Activated effector memory CD4-positive, alpha-beta T cell treated with Interleukin-2 at 50 U/mL for 16 hours (primary cell): ENCODE measurements at places on chromosomes 3 and 15.

DNA sequence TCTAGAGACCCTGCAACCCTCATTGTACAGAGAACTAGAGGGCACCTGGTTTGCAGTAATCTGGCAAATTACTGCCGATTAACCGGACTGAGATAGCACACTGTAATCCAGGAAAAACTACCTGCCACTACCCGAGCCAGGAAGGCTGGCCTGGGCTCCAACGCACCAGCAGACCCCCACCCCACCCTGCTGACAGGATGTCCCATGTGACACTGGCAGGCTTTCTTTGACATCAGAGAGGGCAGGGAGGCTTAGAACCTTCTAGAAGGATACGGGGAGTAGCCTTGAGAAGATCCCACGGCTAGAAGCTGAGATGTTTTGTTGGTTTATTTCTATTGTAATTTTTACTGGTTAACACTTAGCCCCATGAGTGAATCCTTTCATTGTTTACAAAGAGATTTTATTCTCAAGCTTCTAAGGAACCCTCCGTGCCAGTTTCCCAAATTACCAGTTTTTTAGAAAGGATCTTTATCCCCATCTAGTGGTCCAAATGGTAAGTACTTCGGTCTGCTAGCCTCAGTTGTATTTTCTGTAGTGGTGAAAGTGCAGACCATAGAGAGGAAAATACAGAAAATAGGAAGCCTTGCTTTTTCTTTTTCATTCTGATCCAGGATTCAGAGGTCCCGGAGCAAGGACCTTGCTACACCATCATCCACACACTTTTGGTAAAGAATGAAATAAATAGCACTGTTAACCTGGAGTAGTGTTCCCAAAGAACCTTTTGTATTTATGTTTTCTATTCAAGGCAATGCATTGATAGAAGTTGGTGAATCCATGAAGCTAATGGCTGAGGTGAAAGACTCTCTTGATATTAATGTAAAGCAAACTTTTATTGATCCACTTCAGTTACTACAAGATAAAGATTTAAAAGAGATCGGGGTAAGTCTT lies 81.9 kb upstream of the ADAMTSL3 start:
- no peak for DNase-seq

GRCh38 chr15:68197661-68198437 lies 7.3 kb downstream of the CALML4 start:
- no peak for DNase-seq

GRCh38 chr3:66898155-66898554 lies 100.0 kb upstream of the KBTBD8 start:
- no peak for DNase-seq

DNA sequence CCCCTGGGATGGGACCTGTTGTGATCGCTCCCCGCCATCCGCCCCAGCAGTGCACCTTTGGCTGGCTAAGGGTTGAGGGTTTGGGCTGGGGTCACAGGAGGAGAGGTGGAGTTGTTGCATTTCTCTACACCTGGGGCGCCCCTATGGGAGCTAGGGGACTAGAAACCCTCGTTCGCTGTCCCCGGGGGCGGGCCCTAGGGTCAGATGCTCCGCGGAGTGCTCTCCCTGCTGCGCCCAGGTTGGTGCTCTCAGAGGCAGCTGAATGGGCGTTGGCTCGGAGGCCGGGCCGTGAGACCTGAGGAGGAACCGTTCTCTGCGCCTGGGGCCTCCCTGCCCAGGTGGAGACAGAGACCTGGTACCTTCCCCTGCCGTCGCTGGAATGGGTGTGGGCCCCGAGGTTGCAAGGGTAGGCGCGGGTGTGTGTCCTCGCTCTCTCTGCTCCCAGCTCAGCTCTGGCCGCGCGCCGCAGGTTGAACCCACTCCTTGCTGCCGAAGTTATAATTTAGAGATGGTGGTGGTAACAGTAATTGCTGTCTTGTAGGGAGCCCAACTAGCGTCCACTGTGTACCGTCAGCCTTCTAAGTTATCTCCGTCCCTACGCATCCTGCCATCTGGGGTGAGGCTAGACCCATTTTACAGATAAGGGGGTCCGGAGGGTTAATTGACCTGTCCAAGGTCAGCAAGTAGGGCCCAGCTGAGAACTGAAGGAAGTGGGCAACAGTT lies 965 bp downstream of the FLNB start:
- DNase-seq: peak; percentile 18

DNA sequence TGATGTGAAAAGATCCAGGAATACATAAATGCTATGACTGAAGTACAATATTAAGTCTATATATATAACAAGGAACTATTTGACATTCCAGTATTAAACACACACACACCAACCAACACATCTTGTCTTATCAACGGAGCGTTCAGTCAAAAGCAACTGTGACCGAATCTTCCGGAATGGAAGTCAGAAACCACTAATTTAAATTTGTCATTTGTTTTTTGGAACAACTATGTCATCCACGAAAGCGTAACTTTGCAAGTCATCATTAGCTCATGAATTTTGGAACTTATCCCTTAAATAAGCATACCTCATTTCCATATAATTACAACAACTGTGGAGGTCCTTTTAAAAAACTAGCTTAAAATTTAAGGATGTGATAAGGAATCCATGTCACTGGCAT lies 5.0 kb downstream of the ZNF385D start:
- DNase-seq: no peak

DNA sequence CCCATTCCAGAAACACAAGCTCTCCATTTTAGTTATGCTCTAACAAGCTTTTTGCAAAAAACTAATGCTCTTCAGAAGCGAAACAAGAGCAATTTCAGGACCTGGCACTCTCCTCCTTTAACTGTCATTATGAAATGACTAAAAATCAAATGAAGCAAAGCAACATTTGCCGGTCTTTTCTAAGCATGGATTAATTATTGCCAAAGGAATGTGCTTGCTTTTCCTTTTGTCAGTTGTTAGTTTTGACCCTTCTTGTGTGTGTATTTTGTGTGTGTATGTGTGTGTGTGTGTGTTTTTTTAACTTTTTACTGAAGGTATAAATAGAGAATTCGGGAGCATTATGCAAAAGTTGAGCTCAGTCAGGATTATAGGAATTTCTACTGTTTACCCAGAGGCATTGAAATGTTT lies 509.1 kb downstream of the TUSC7 start:
- DNase-seq: no peak

- DNase-seq: no peak
These were observed 248.9 kb downstream of the ZMAT3 start for GRCh38 chr3:178822722-178823121.

DNA sequence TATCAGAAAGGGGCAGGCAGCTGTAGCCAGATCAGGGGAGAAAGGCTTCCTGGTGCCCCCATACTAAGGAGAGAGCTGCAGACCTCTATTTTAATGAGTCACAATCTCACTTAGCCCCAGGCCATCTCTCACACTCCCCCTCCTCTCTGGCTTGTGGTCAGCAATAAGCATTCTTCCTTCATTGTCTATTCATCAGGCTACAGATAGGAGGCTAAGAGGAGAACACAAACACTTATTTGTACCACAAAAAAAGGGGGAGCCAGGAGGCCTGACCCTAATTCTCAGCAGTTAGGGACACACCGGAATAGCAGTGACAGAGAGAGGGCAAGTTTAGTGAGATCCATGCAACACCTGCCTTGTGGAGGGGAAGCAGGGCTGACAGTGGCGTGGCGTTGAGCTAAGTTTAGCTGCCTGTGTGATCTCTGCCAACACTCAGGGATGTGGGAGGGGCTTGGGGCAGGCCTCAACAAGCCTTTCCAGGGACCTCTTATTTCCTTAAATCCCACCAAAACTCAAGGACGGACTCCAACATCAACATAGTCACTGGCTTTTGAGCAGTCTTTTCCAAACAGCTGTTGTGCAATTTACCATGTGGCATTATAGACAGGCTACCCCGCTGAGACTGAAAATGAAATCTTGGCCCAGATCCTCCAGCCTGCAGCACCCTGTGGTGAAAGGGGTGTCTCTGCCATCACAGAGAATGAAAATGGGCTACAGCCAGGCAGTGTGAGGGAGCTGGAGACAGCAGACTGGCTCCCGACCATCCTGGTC lies 191.9 kb upstream of the TSC22D2 start:
- no peak for DNase-seq

DNA sequence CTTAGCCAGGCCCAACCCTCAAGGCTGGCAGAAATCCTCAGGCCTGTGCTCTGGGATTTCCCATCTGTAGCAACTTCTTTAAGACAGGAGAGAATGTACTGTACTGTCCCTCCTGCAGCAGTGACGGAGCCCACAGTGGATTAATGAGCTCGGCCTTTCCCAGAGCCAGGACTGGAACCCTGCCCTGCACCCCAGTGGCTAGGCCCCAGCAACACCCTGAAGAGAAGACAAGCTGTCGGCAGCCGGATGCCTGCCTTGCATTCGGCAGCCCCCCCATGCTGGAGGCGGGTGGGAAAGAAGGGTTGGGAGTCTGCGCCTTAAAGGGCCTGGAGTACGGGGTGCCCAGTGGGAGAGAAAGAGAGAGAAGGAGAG lies 32.0 kb downstream of the KLHL25 start:
- no peak for DNase-seq

GRCh38 chr3:191020730-191021396 lies 158.4 kb upstream of the GMNC start:
- DNase-seq: no peak

- no peak for DNase-seq
These were observed 278.4 kb upstream of the ZPLD1 start for GRCh38 chr3:102156426-102156825.

DNA sequence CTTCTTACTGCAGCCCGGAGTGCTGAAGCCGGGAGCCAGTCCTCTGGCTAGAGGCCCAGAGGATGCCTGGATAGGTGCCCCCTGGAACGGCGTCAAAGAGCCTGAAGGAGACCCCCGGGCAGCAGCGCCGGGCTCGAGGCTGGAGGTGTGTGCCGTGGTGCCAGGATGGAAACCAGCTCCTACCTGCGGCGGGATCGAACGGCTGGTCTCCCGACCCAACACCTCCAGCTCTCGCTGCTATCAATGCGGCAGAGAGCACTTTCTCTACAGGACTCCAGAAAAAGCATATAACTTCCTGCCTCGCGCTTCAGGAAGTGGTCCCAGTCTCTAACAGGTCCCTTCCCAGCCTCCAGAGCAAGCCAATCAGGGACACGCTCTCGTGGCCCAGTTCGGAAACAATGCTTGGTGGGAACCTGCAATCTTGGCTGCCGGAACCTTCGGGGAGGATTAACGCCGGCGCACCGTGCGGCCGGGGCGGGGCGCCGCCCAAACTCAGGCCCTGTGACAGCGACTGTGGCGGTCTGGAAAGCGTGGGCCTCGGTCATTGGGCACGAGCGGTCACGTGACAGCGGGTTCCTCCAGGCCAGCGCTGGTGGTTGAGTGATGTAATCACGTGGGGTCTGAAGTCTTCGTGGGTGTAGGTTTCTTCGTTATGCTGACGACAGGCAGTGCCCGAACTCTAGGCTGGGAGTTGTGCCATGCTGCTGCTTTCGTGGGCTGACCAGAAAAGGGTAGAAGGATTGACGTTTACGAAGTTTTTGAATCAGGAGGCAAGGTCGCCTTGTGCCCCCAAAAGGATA lies at the start of gene SLC33A1:
Gene SLC33A1 (minus strand): TSS at position 287 of the 800 bp plus-strand sequence. CDS start 430 bp downstream, outside the sequence.
- DNase-seq: peak; percentile 99

GRCh38 chr3:188000361-188000861 lies 153.5 kb upstream of the LPP start:
- no peak for DNase-seq

GRCh38 chr3:196214783-196215441 lies 1.4 kb upstream of the SLC51A start:
- DNase-seq: no peak

DNA sequence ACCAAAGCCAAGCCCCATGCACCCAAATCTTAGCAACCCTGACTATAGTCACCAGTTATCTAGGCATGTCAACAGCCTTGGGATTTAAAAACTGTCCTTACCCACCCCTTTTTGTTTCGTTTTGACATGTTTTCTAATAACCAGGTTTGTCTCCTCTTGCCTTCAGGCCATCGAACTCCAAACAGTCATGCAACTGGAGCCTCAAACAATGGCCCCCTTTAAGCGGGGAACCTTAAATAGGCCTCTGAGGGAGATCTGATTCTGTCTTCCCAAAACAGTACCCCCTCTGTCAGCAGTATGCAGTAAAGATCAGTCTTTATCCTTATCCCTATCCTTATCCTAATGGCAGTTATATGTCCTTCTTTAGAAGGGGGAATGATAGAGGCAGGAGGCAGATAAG lies 105.7 kb downstream of the DPH6 start:
- DNase-seq: no peak

GRCh38 chr15:99605490-99605931 lies 39.7 kb downstream of the MEF2A start:
- DNase-seq: no peak

DNA sequence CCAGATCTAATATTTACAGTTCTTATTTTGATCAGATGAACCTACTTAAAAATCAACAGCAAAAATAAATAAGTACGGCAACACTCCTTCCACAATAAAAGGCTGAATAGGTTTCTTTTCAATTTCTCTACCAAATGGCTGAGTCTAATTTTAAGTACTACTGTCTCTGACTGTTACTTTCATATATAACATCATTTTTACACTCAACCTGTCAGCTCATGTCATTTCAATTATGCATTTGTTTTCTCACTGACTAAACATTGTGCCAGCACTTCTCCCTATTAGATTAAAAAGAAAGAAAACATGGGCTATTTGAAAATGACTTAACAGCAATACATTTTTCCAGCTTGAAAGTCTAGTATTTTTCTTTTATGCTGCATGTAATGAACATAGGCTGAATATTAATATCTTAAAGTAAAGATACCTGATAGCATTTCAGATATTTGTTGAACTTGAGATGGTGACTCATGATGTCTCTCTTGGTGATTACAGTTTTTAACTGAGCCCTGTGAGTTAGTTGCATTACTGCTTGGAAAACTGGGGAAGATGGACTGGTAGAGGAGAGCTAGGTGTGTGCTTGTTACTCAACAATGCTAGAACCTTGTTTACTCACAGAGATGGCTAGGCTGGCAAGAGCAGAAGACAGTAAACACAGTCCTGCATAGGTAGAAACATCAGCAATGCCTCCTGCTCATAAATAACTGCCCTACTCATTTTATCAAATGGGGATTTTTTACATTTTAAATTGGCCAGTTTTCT lies 73.9 kb downstream of the PEX5L start:
- DNase-seq: no peak

DNA sequence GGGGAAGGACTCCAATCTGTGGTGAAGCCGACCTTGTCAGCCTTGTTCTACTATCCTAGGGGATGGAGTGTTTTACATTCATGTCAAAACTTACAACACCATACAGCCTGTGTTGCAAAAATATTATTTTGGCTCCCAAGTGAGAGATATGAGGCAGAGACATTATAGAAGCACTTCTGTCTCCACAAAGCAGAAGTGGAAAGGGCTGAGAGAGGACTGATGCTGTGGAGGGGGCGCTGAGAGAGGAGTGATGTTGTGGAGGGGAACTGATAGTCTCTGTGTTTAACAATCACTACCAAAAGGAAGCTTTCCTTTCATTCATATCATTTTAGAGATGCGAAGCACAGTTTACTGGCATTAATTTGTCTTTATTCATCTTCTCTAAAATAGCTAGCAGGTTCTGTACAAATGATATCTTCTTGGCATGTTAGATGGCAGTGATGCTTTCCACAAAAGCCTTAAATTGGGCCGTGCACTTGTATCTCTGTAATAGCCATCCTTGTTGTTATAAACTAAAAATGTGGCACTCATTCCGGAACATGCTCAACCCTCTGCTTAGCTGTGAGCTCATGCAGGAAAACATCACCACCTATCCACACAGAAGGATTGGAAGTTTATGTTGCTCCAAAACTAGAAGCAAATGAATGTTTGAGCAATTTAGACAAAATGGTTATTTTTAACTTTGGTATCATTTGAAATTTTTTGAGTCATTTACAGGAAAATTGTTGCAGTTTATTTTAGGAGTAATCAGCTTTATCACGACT lies 134.6 kb upstream of the TP63 start:
- DNase-seq: no peak
